ENCODE measurements at places on chromosomes 2 and 18.

- DNase-seq = no peak
These were observed 50.7 kb upstream of the ARL5A start for GRCh38 chr2:151878655-151879563.

DNA sequence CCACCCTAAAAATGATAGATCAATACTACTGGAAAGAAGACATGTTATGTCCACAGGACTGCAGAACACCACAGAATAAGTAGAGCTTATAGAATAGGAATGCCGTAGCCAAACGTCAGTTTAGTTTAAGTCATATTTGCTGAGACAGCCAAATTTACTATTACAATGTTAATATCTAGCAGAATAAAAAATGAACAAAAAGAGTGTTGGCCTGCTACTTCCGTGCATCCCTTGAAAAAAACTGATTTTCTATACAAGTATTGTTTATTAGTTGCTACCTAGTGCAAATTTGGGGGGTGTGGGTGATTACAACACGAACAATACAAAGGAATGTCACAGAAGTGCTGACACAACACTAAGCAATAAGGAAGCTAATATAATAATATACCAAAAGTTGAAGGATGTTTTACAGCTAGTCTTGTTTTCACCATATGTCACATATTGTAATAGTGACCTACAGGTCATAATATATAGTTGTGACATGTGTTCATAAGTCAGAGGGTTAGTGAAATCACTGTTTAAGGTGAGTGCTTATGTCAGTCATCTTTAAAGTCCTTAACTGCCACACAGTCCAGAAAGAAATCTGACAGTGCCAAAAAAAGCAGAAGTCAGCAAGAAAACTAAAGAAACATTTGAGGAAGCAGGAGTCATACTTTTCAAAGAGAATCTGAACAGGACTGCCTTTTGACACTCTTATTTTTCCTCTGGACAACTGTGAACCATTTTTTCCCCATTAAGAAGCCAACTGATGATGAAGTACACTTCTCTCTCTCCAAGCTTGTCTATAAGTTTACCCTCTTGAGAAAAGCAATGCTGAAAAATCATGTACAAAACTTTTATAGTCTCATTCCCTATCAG lies 376.4 kb downstream of the ZEB2 start:
- no peak for DNase-seq

DNA sequence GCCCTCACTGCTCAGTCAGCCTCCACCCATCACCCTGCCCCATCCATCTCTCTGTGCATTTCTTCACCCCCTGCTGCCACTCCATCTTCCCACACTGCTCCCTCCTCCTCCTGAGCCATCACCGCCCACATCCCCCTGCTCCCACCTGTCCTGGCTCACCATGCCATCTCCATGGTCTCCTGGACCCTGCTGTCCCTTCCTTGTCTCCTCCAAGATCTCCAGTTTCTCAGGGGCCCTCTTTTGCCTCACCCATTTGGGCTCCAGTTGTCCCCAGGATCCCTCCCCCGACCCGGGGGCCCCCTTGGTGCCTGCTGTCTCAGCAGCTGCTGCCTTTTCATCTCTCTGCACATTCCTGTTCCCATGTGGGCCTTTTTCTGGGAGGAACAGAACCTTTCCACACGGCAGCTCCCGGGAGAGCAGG lies 10.6 kb downstream of the SPEG start:
- DNase-seq = no peak

GRCh38 chr2:152826581-152827279 lies 108.3 kb downstream of the ARL6IP6 start:
- no peak for DNase-seq

- no peak for DNase-seq
These were observed 61.8 kb upstream of the YWHAQ start for GRCh38 chr2:9692456-9693195.

DNA sequence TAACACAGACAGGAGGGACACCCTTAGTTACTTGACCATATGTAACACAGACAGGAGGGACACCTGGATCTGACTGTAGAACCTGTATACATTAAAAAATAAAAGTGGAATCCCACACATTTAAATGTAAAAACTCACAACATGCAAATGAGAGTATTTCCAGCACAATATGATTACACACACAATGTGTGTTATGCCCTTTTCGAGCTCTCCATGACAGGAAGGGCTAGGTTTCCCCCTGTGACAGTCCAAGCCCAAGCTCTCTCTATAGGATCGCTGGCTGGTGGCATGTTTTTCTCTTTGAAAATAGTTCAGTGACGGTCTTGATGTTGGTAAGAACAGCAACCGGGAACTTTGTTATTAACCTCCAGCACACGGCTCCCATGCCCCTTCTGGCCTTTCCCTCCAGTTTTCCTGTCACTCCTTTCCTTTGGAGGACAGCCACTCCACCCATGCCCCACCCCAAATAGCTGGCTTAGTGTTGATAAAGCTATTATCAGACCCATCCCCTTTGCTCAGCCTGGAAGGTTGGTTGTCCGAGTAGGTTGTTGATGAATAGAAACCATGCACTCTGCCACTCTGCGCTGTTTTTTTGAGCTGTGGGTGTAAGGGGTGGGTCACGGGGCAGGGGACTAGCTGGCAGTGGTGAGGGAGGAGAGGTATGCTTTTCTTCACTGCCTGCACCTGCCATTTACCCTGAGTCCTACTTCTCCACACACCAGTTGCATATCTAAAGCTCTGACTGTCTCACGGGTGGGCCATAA lies 2.7 kb downstream of the RASGRP3 start:
- DNase-seq = no peak

GRCh38 chr2:16385341-16385740 lies 280.3 kb downstream of the CYRIA start:
- DNase-seq = no peak

GRCh38 chr2:12296915-12297314 lies 419.8 kb upstream of the TRIB2 start:
- no peak for DNase-seq

GRCh38 chr2:238106339-238106697 lies 6.2 kb downstream of the ESPNL start:
- no peak for DNase-seq

- DNase-seq = no peak
These were observed 55.7 kb downstream of the MEIS1 start for GRCh38 chr2:66490588-66491001.

GRCh38 chr2:64348386-64349130 lies 105.4 kb upstream of the LGALSL start:
- no peak for DNase-seq

DNA sequence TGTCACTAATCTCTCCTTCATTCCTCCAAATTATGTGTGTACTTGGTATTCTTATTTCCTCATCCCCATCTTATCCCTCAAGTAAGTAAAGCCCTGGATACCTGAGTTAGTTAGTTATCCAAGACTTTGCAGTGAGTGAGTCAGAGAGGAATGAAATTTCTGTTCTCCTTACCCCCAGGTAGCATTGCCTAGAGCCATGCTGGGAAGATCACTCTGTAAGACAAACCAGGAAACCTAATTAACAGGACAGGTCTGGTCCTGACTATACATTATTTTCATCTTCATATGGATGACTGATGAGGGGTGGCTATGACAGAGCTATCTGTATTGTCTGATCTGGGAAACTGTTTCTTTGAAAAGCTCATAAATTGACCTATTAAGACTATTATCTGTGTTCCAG lies 55.0 kb upstream of the ITGA6 start:
- no peak for DNase-seq

- no peak for DNase-seq
These were observed 18.2 kb upstream of the BOK start for GRCh38 chr2:241540401-241540770.

DNA sequence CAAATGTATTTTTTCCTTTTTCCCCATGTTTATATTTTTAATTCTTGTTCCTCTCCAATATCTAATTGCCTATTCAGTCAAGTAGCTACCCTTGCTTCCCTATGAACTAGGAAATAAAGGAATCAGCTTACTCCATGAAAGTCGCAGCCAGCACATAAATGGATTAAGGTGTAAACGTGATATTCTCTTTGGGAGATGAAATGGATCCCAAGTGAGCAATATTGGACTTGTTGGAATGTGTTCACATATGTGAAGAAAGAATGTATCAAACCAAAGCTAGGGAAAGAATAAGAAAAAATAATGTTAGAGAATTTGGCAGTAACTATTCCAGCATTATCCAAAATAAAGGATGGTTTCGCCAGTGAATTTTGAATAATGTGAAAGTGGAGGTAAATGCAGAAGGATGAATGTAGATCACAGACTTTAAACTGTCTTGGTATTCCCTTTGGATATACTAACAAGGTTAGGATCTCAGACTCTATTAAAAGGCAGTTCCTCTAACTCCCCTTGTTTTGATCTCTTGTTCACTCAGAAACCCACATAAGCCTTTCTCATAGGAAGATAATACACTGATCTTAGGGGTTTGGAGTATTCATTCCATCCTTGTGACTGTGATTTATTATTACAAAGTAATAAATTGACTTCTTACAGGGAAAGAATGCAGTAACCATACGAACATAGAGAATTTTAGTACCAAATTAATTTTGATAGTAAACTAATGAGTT lies 208.1 kb downstream of the BABAM2 start:
- no peak for DNase-seq

- no peak for DNase-seq
These were observed 48.1 kb downstream of the AQP12A start for GRCh38 chr2:240739797-240740196.

DNA sequence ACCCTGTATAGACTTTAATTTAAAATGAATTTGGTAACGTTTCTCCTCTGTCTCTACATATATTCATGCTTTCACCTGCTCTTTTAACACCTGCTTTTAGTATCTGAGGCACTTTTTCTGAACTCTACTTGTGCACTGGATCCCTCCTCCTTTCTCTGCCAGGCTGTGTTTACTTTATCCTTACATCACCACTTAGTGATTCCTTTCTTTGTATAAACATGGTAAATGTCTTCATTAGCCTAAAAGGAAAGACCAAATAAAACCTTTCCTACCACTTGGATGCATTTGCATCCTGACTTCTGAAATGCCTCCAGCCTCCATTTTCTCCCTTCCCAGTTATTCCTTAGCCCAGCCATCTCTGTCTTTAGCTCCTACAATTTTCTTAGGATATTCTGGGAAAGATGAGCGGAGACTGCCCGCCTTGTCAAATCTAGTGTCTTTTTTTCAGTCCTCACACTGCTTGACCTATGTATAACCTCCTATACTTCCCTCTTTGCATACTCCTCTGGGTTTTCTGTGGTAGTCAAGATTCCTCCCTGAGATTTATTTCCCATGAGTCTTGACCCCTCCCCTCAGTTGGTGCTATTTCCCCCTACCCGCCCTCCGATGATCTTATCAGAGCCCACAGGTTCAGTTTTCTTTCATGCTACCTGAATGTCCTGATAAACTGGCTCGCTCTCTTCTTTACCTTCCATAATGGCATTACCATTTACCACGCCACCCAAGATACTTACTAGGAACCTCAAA lies 44.8 kb downstream of the REL start:
- DNase-seq = no peak

DNA sequence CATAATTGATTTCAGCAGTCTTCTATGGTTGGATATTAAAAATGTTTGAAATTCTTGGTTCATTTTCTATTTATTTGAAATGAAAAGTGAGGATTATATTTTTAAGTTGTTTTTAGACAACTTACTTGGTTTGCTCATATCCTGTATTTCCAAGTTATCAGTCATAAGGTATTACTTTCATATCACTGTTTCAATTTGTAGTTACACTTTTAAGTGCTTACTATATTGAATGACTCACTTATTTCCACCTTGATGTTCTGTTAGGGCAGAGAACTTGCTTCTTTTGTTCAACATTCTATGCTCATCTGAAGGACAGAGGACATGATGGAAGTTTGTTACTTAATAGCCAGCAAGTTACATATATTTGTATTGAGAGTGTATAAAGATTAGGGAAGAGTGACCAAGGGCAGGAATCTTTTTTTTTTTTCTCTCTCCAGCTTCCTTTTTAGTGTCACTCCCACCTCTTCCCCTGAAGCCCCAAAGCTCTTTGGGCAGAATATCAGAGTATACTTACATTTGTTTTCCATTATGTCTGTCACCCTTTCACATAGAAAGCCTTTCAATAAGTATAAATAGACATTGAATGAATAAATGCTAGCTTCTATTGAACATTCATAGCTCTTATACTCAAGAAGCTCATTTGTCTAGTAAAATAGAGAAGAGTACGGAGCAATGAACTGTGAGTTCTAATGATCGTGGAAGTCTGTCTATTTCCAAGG lies 28.1 kb downstream of the PIK3C3 start:
- no peak for DNase-seq

DNA sequence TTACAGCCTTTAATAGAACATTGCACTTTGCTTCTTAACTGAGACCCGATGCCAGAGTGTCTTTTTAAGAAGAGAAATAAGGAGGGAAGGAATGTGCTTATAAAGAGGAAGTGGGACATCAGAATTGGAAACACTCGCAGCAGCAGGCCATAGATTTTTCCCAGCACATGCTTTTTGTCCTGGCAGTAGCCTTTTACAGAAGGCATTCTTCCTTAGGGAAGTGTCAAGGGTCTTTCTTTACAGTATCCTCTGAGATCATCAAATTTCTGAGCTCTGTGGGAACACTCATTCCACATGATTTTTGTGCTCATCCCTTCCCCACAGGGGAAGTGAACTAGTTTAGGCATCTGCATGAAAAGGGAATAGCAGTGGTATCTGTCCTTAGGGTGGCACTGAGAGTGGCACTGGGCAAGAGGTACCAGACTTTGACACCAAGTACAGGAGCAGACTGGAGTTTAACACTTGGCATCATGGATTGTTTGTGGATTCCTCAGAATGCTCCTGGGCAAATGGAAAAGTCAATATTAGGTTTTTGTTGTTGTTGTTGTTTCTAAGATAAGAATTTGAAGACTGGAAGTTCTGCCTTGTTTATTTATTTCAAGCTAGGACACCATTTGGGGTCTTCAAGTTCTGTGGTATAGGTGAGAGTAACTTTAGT lies 4.1 kb downstream of the MYO1B start:
- DNase-seq = no peak

- DNase-seq = no peak
These were observed 725.8 kb downstream of the SATB2 start for GRCh38 chr2:198731842-198732399.

- DNase-seq = no peak
These were observed 20.0 kb downstream of the SMC6 start for GRCh38 chr2:17733599-17733998.

GRCh38 chr18:43961722-43962121 lies 684.4 kb upstream of the SYT4 start:
- no peak for DNase-seq

DNA sequence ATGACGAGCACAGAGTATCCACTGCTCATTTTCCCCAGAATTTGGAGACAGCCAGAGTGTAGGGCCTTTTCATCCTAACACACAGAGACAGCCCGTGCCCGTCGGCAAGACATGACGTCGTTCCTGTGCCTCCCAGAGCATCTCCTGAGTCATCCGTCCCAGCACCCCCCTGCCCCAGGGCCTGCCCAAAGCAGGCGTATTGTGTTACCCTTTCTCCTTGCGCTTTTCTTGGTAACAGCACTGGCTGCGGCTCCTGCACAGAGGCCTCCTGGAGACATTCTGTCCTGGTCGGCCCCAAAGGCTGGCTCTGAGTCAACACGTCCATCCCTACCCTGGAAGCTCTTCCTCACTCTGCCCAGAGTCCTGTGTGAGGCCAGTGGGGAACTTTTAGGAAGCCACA lies 217.1 kb downstream of the KLHL29 start:
- DNase-seq = no peak

All from NCI-H1436 treated with DMSO at 0.1 percent for 48 hours (cell line).